Activated effector memory CD4-positive, alpha-beta T cell treated with anti-CD3 and anti-CD28 coated beads, Interleukin-2, amount 50 U/mL, for 16 hours (primary cell): ENCODE measurements at places on chromosomes 1 and 21.

GRCh38 chr1:168263130-168263529 lies 17.5 kb upstream of the TBX19 start:
- DNase-seq: no peak

GRCh38 chr1:96880626-96881025 lies 159.0 kb downstream of the PTBP2 start:
- no peak for DNase-seq

DNA sequence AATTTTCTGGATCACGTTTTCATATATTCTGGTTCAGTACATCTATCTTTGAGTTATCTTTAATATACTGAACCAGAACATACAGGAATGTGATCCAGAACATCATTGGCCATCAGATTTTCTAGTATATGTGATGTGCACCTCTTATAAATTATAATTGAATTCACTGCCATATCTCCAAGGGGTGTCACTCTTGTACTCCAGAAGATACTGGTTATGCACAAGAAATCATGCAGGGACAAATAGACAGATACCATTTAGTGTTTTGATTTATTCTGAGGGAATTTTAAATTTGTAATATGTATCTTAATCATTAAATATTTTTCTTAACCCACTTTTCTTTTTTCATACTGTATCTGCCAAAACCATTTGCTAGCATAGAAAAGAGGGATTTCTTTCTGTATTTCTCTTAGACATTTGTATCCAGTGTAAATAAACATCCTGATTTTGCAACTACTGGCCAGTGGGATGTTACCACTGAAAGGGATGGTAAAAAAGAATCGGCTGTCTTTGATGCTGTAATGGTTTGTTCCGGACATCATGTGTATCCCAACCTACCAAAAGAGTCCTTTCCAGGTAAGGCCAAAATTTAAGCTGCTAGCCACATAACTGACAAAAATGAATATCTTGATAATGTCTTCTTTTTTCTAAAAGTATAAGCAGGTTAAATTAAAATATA lies 16.7 kb downstream of the FMO3 start:
- no peak for DNase-seq

DNA sequence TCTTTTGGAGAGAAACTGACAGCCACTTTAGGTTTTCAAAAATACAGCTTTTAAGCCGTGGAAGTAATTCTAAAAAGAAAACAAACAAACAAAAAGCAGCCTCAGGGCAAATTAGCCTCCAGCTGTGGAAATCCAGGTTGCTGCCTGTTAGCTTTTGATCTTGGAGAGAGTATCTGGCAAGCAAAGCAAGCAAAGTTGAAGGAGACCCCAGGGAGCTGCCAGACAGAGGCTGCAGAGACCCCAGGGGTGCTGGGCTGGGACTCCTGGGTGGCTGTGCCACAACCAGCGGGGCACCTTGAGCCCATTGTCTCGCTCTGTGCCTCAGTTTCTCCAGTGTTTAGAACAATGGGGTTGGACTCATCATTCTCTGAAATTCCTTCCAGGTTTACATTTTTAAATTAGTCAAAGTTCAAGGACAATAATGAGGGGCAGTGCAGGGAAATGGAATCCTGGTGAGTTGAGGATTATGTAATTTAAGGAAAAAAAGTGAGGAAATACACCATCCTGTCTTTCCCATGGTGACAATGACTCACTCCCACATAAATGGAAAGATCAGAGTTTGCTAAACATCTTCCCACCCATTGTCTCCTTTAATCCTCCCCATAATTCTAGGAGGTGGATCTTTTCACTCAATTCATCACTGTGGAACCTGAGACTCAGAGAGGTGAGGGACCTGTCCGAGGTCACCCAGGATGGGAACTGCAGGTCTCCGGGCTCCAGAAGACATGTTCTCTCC lies 480.5 kb downstream of the MATN1 start:
- DNase-seq: no peak

DNA sequence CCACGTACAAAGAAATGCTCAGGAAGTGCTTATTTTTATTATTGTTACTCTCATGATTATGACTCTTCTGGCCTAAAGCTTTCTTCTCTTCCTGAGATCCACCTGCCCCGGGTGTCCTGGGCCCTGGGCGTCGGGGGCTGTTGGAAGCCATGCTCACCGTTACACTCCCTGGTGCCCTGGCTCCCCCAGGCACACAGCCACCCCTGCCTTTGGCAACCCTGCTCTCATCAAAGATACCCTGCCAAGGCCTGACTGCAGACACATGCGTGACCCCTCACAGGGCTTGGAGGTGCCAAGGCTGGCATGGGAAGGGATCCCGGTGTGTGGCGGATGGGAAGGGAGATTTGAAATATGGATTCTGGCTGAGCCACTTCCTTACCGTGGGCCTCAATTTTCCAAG lies 3.3 kb upstream of the KISS1 start:
- no peak for DNase-seq

GRCh38 chr1:110420874-110421793 lies 13.6 kb upstream of the LAMTOR5 start:
- peak; percentile 60 for DNase-seq

GRCh38 chr1:97906567-97907241 lies 14.1 kb downstream of the DPYD start:
- no peak for DNase-seq

DNA sequence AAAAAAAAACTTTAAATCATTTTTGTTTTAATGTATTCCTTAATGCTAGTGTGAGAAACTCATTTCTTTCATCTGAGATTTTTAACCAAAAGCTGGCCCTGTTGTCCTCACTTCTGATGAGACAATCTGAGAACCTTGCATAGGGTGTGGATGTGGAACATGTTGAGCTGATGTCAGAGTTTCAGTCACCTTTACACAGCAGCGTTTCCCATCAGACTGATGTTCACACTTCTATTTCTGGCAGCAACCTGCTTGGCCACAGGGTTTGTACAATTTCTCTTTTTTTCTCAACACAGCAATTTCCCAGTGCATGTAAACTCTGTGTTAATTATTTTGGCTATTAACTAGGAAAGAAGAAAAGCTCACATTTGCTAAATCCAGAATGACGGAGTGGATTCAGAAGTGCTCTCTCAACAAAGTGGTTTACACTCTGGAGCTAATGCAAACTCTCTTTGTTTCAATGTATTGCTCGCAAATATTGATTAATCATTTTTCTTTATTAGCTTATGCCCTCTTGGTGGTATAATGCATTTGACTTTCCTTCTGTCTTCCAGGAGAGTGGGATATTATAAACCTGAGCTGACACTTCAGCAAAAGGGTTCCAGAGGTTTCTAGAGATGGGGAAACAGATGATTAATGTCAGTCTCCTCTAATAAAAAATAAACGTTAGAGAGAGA lies 70.5 kb upstream of the HSPA13 start:
- no peak for DNase-seq

DNA sequence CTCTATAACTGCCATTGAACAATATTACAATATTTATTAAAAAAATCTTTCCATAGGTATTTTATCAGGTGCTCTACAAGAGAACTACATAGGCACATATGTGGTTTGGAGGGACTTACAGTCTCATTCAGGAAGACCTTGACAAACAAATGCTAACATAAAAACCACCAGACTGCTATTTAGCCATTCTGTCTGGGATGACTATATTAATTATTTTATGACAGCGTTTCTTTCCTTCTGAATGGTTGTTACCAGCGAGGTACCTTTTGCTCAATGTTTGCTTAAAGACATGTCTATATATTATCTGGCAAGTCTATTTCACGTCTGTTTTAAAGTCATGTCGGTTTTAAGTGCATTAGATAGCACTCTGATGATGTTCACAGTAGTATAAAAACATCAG lies 69.7 kb downstream of the RUNX1 start:
- DNase-seq: no peak

DNA sequence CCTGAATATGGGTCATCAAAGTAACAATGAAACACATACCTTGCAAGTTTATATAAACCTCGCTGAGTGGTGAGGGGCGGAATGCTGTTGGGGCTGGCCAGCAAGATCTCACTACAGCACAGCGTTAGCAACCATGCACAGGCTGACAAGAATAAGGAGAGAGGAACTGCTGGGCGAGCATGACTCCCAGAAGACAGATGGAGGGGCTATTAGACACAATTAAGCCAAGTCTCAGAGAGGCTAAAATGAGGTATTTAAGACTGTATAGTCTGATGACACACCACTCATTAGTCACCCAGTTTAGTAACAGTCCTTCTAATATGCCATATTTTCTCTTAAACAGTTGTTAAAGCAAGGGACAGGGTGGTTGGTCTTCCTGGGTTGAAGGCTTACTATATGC lies 340.2 kb upstream of the NR5A2 start:
- no peak for DNase-seq

DNA sequence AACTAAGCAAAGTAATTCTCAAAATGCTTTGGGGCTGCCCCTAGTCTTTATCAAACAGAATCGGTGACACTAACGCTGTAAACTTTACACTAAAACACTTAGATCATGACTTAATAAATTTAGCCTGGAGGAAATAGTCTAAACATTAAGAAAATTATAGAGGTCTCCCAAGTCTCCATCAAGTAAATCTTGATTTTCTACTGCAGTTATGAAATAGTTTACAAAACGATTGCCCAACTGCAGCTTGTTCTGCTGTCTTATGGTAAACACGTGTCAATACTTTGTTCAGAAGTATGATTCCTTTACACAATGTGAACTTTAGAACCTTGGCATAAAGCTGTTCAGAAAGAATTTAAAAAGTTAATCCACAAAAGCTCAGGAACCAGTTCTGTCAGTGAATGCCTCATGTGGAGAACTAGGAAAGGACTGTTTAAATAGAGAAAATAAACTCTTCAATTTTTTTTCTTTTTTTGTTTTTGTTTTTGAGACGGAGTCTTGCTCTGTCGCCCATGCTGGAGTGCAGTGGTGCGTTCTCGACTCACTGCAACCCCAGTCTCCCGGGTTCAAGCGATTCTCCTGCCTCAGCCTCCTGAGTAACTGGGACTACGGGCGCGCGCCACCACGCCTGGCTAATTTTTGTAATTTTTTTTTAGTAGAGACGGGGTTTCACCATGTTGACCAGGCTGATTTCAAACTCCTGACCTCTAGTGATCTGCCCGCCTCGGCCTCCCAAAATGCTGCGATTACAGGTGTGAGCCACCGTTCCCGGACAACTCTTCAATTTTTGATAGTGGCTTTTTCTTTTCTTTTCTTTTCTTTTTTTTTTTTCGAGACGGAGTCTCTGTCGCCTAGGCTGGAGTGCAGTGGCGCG lies 1.6 kb downstream of the DDI2 start:
- no peak for DNase-seq

- peak; percentile 47 for DNase-seq
These were observed 256.3 kb upstream of the IRF2BP2 start for GRCh38 chr1:234866007-234866866.

GRCh38 chr1:155320252-155320651 lies 442 bp upstream of the RUSC1 start:
- DNase-seq: no peak

DNA sequence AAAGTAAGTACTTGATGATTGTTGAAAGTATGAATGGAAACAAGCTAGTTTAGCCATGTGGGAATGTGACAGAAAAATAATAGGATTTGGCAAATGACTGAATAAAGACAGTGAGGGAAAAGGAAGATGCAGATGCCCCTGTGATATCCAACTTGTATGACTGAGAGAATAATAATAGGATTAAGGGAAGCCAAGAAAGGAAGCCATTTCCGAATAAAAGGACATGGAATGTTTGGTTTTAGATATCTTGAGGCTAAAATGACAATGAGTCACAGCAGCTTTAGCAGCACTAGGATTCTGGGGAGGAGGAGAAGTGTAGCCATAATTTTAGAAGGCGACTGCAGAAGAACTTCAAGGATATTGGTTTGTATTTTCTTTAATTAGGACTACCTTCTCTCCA lies 109.2 kb downstream of the TTLL7 start:
- DNase-seq: no peak

DNA sequence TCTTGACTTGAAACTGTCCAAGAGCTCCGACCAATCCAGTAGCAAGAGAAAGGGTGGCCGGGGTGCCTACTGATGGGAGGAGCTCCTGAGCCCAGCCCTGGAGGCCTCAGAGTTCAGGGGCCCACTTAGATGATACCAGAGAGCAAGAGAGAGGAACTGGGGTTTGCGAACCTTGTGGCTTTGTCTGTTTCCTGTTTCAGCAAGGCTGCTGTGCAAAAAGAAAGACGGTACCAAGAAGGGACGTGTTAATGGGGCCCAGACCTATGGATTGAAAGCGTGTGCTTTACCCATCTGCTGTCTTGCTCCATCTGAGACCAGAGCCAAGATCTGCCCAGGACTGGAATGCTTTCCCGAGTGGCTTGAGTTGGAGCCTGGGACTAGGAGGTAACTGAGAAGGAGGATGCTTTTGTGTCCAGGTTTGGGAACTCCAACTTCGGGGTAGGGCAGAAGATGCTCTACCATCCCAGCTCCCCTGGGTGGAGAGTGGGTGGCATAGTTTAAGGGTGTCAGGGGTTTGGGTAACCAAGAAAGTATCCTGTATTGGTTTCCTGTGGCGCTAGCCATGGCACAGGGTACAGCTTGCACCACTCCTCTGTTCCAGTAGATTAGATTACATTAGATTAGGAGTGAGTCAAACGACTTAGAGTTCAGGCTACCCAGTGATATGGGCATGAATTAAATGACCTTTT lies at the start of gene TRAF3IP3:
Gene TRAF3IP3, plus strand, starts transcription at position 128 of the 689 bp plus-strand sequence. CDS start 3,987 bp downstream, outside the sequence.
- peak; percentile 88 for DNase-seq

DNA sequence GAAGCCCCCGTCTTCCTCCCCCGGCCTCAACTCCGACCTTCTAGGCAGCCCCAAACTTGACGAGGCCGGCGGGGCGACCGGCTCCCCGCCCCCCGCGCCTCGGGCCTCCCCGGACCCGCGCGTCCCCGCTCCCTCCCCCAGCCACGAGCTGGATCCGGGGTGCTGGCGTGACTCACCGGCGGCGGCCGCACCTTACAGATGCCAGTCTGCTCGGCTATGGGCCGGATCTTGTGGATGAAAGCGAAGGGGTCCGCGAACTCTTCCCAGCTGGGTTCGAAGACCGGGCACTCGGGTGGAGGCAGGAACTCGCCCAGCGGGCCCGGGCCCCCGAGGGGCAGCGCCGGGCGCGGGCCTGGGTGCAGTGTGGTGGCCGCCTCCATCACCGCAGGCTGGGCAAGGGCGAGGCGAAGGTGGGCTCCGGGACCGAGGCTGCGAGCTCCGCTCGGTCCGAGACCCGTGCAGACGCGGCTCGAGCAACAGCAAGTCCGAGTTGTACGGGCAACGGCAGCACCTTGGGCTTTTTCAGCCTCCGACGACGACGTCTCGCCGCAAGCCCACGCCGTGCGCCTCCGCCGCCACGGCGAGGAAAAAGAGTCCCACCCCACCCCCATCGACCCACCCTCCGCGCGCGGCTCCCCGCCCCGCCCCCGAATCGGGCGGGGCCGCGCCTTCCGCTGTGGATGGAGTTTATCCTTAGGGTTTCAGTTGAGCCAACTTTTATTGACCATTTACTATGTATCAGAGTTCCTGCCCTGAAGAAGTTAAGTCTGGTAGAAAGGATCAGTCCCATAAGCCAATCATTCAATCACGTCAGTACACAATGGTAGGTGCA lies at the start of gene KDM5B:
Gene KDM5B, minus strand, starts transcription at position 496 of the 832 bp plus-strand sequence. Its CDS starts 116 bp downstream, at position 380.
- peak; percentile 89 for DNase-seq

- DNase-seq: no peak
These were observed 84.6 kb upstream of the B3GALT2 start for GRCh38 chr1:193270996-193271395.

GRCh38 chr1:109499661-109500536 lies 6.0 kb downstream of the CYB561D1 start:
- peak; percentile 83 for DNase-seq

- DNase-seq: peak; percentile 37
These were observed 24.4 kb upstream of the BCAR3 start for GRCh38 chr1:93705892-93706500.
